ENCODE measurements at places on chromosomes 2 and 18.
A peak's percentile ranks its signal among the peaks of the same experiment; 100 is the strongest.

GRCh38 chr18:69763002-69763401 lies 184.7 kb downstream of the CD226 start:
- DNase-seq, result no peak

GRCh38 chr2:43030551-43031307 lies 195.7 kb downstream of the ZFP36L2 start:
- DNase-seq, result no peak

- no peak for DNase-seq
Observed at GRCh38 chr2:66585587-66585986, 150.7 kb downstream of the MEIS1 start.

- DNase-seq, result no peak
Observed at GRCh38 chr2:168430431-168430830, 25.6 kb upstream of the CERS6 start.

GRCh38 chr2:212465456-212465855 lies 73.1 kb downstream of the ERBB4 start:
- no peak for DNase-seq

DNA sequence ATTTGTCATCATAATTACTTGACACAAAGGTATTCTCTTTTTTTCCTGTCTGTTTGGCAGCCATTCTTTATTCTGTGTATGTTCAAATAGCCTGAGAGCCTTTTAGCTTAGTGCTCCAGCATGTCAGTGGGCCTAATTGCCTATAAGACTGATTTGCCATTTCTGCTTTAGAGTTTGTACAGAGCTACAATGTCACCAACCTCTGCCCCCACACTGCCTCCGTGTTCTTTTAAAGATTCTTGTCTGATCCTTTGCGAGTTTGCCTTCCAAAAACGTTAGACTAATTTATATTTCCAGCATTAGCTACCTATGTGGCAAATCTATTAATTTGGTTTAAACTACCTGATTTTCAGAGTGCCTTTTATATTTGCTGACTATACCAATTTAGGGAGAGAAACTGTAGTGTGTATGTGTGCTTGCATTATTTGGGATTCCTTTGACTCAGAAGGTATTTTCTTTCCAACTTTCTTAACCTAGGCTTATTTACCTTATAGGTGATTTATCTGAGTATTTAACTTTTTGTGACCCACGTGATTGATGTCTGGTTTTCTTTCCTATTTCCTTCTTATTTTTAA lies 70.8 kb downstream of the FAM117B start:
- no peak for DNase-seq

- DNase-seq, result no peak
Observed at GRCh38 chr2:2557475-2557874, 226.4 kb upstream of the MYT1L start.

DNA sequence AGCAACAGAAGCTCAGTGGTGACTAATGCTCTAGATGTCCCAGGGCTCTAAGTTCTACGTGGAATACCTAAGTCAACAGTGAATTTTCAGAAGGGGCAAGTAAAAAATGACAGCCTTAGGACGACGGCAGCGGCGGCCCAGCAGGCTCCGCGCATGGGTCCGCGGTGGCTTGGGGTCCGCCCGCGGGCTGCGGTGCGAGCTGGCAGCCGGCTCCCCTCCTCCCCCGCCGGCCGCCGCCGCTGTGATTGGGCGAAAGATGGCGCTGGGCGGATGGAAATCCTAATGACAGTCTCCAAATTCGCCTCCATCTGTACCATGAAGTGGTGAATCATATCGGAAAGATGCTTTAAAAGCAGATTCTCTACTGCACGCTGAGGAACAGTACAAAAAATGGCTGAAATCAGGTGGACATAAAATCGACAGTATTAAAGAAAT lies 74.7 kb downstream of the HNRNPLL start:
- DNase-seq, result peak; percentile 48

DNA sequence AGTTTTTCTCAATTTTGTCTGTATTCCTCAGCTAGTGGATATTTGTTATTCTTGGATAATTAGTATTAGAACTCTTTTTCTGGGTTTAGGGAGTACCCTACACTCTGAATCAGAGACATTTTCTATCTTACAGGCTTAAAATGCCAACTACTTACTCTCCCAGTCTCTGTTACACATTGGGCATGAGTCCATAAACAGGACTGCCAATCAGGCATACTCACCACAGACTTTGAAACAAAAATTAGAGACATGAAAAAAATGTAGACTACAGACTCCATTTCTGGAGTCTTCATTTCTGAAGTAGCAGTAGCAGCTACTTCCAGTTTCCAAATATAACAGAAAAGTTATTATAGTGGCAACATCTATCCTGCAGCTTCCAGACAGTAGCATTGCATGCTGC lies 279.7 kb downstream of the MBD5 start:
- no peak for DNase-seq

DNA sequence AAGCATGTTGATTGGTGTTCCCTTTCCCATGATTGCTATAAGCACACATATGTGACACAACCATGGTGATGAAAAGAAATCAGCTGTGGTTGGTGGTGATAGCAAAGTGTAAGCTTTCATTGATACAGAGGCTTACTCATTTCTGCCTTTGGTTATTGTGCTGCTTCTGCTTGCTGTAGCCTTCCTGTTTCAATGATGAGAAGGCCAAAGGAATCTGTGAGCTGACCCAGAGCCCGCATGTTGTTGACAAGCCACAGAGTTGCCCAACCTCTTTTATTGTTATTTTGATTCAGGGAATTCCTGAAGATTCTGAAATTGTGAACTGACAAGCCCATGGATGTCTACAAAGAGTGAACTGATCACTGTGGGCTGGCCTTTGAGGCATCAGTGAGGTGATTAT lies 164.4 kb downstream of the TMEFF2 start:
- no peak for DNase-seq

GRCh38 chr2:240211598-240212424 lies 71.4 kb upstream of the OTOS start:
- no peak for DNase-seq

- DNase-seq, result no peak
Observed at GRCh38 chr2:205193125-205193835, 489.0 kb upstream of the NRP2 start.

DNA sequence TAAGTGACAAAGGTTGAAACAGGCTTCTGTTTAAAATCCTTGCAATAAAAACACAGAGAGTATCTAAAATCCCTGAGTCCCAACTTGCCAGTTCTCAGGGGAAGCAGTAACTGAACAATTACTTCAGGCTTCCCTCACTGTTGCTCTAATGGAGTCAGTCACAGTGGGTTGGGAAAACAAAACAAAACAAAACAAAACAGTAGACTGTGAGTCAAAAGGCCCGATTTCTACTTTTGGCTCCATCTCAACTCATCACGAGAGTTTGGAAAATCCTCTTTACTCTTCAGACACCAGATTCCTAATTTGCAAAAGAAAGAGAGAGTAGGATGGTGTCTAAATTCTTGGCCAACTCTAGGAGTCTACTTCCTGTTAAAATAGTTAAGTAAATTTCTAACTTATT lies 1.1 kb downstream of the FSHR start:
- DNase-seq, result no peak

DNA sequence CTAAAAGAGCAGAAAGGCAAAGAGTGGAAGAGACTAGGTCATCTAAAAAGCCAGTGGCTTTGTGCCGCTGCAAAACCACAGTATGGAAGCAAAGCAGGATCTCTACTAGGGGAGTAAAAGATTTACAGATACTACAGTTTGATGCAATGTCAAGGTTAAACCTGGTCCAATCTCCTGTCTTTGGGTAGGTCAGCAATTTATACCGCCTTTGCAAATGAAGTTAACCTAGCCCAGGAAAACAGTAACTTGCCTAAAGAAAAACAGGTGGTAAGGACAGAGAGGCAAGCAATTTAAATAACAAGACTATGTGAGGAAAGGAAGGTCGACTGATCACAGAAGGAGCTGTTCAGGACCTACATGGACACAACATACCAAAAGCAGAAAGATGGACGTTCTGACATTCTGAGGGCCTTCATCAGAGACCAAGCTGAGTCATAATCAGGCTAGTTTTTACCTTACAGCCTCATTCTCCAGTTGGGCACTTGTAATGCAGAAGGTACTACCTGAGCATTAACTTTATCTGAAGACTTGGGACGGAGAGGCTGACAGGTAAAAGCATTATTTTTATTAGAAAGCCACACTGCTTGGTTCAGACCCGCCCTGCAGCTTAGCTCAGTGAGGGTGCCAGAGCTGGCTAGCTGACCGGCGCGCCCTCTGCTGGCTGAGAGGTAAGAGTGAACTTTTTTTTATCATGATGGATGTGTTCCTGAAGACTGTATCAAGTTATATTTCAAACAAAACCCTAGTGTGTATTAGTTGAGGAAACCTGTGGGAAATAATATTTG lies 15.9 kb downstream of the CDKL4 start:
- DNase-seq, result peak; percentile 58

DNA sequence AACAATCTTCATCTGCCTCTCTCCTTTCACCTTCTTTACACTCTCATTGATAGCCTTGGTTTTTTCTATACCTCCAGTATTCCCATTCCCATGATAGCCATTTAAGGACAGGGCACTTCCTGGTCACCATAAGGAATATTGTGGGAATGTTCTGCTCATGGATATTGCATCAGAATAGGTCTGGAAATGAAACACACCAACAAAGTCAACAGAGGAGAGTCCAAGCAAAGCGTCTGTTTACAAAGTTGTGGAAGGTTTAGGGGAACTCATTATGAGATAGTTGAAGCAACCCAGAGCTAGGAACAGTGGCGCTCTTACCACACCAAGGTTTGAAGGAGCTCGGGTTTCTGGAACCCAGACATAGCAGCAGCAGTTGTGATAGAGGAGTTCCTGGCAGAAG lies 150.3 kb upstream of the TNP1 start:
- DNase-seq, result no peak

GRCh38 chr2:30608643-30609042 lies 161.6 kb downstream of the LCLAT1 start:
- no peak for DNase-seq

GRCh38 chr2:51990684-51991083 lies 958.8 kb upstream of the NRXN1 start:
- DNase-seq, result no peak

- DNase-seq, result no peak
Observed at GRCh38 chr2:27712522-27712921, 48.8 kb downstream of the SLC4A1AP start.

- no peak for DNase-seq
Observed at GRCh38 chr18:48575301-48575657, 36.4 kb downstream of the CTIF start.

DNA sequence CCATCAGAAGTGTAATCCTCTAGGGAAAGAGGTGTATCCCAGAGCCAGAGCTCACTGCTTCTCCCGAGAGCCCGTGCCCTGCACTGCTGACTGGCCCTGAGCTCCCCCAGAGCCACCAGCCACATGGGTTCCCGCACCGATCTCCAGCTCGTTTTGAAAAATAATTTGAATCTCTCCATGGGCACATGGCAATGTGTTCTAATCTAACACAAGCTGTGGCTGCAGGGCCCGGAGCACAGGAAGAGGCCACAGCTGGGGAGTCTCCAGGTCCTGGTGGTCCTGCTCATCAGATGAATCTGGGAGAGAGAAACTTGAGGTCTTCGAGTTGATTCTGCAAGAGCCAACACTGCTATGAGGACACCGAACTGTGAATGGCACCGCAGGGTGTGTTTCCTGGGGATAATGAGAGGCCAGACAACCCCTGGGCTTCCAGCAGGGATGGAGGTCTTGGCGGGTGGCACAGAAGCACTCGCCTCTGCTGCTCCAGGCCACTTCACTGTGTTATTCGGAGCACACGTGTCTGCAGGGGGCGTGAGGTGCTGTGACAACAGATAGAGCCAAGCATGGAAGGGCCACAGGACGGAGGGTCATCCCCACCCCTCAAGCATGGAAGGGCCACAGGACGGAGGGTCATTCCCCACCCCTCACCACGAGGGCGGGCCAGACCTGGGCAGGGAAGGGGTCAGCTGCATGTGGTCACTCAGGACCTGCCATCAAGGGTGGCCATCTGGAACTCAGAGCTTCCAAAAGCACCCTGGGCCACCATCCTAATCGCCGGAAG lies 196.8 kb downstream of the NDUFA10 start:
- DNase-seq, result no peak

DNA sequence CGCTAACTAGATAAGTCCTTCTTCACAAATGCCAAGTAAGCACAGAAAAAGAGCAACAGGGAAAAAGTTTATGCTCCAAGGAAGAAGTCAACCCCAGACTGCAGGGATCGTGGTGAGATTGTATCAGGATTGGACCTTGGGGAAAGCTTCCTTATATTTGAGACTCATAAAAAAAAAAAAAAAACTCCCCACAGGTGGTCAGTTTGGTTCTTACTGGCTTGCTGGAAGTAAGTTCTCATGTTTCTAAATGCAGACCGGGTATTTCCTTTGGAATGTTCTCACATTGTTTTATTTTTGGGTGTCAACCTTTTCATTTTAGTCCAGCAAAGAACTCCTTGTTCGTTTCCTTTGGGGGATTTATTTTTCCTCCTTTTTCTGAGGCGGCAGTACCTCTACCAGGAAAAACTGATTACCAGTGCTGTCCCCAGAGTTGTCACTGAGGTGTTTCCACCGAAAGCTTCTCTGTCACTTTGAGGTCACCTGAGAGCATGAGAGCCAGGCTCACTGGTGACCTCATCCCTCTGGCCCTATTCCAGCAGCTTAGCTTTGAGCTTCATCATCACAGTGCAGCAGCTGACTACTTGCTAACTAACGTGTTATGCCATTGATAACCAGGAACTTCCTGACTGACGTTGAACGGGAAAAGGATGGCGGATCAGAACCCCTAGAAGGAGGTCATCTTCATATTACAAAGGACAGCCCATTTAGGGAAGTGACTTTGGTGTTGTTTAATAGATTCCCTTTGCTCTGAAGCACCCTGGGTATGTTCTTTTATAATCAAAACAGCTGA lies 16.8 kb upstream of the ATP8B1 start:
- no peak for DNase-seq

GRCh38 chr2:235091421-235091820 lies 139.6 kb downstream of the SH3BP4 start:
- DNase-seq, result no peak

DNA sequence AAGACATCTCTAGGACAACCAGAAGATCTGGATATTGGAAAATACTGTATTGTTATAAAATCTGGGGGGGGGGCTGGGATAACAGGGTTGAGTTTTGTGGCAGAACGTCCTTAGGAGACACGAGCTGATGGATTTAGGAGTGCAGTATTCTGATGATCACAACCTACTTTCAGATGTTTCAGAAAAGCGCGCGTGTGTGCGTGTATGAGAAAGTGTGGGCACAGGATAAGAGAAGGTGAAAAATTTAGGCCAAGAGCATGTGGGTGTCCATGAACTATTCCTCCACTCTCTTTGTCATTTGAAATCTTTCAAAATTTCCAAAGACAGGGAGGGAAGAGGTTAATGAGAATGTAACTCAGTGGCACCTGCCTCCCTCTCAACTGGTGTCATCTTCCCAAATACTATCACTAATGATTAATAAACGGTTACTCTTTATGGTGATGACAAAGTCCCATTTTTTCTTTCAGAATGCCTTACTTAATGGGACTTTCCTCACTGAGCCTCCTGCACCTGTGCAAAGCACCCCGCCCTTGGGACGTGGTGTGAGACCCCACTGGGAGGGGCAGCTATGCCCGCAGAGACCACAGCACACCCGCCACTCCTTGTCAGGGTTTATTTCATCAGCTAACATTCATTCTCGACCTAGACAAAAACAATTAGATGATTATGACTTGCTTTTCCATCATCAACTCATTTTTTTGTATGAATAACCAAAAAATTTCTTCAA lies 53.6 kb downstream of the HS6ST1 start:
- no peak for DNase-seq

All from stimulated activated CD4-positive, alpha-beta T cell treated with anti-CD3 and anti-CD28 coated beads, Interleukin-12 subunit alpha, Interleukin-12 subunit beta, amount 100 ng/mL, for 24 hours (primary cell).